ENCODE measurements at places on chromosomes 12 and 14. TPM values are rescaled to one million over a fixed set of nuclear protein-coding genes. Genes with fewer than 3 reads are reported as not detected.

DNA sequence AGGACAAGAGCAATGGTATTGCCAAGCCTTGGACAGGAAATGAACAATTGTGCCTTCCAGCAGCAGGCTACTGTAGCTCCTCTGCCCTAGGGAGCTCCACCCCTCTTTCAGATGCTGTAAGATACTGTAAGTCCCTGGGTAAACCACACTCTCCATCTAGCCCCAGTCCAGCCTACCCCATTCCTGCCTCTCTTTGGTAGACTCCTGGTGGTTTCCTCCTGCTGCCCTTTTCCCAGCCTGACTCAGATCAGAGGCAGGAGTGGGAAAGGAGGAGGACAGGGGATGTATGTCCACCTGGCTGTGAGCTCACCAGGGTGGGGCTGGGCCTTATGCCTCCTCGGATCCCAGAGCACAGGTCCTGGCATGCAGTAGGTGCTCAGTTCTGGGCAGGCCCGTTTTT lies 174.6 kb downstream of the ESRRB start:
- DNase-seq: no peak

Gene NTS
- total RNA-seq: not detected

Gene TNS2
- total RNA-seq: 199 TPM

Gene RERGL
- total RNA-seq: 2.6 TPM
